ENCODE measurements at places on chromosomes 3 and 15. TPM values are rescaled to one million over a fixed set of nuclear protein-coding genes. Genes with fewer than 3 reads are reported as not detected.

GRCh38 chr3:24519368-24520100 lies 24.9 kb upstream of the THRB start:
- no peak for DNase-seq

GRCh38 chr15:94205366-94205765 lies 26.0 kb upstream of the MCTP2 start:
- DNase-seq: no peak

- DNase-seq: no peak
These were observed 6.2 kb upstream of the IGSF10 start for GRCh38 chr3:151467069-151467468.

DNA sequence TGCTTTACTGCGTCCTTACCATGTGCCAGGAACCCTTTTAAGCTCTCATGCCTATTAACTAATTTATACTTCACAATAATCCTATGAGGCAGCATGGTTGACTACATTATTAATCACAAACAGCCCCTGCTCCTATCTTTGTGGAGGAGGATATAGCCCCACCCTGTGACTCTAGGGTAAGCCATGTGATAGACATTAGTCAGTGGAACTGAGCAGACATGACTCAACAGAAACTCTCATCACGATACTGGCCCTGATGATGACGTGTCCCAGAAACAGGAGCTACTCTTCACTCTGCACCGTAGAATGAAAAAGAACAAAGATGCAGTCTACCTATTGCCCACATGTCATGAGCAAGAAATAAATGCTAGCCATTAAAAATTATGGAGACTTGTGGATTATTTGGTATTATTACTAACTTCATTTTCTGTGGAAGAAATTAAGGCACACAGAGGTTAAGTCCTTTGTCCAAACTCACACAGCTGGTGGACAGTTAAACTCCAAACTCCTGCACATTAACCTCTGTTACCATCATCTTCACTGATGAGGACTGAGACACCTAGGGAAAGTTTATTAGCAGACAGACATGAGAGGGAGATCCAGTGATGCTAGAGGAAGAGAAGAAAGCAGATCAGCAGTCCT lies 51.2 kb downstream of the CFAP20DC start:
- peak; percentile 97 for DNase-seq

DNA sequence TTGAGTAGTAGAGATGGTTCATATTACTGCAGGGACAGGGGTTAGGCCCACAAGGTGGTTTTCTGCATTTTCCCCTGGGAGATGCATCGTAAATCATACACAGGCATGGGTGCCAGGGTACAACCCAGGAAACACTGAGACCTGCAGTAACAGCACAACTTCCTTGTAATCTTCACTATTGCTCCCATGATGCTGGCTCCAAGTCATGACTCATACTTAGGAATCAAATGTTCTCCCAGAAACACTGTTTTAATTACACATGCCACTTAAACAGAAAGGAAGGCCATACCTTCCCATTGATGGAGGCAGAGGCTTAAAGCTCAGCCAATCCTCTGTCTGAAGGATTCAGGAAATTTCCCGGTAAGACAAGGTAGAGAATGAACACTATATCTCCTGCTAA lies 106.5 kb downstream of the ERC2 start:
- DNase-seq: no peak

COL6A6 gene
- polyA plus RNA-seq: not detected

DNA sequence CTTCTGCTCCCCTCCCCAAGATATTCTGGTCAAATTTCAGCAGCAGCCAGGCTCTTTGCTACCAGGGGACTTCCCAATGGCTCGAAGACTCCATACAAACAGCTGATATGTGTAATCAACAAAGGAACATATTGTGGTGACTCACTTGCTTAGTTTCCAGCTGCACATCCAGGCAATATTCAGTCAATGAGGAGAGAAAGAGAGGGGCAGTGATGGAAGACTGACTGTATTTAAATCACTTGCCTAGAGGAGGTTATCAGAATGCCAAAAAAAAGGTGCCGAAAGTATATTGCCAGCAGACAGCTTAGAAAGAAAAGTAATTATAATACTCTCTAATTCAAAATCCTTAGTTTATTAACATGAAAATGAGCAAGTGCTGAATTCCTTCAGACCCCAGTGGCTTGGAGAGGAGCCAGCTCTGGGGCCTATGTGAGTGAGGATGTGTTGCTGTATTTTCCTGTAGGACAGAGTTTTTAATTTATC lies 236.5 kb downstream of the LRTM1 start:
- DNase-seq: no peak

PHLDB2 gene
- polyA plus RNA-seq: 74.2 TPM

DNA sequence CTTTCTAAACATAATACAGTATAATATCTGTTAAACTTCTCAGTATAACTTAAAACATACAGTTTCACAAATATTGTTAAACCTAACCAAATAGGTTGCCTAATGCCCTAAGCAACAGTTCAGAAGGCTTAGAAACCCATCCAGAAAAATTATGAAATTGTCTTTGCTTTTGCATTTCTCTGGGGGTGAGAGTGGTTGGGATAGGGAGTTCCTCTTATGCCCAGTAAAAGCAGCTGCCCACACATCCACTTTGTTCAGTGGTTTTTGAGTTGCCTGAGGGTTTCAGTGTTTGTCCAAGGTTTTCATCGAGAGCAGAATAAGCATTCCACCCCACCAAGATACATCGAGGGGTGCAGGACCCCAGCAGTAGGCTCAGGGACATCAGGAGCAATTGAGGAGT lies 179.4 kb downstream of the CDIN1 start:
- no peak for DNase-seq

DNA sequence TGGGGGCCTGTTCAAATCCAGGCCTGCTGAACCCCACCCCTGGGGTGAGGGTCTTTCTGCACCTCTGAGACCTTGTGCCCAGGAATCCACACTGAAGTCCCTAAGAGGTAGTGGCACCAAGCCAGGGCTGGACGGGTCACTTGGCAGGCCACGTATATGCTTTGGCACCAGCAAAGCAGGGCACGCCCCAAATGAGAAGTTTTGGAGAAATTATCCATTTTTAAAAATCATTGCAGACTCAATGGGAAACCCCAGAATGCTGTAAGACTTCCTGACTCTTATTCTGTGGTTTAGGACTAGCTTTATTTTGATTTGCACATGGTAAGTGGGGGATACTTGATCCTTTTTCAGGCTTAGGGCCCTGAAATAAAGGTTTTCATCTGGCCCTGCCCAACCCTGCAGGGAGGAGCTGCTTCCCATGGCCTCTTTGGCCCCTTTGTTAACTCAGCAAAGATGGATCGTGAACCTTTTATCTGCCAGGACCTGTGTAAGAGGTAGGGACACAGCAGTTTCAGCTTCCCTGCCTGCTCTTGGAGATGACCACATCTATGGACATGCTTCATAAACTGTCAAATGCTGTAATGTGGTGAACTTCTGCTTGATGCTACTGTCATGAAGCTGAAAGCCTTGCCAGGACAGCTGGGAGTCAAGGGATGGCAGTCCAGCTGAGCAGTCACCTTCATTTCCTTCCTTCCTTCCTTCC lies 88.0 kb downstream of the HMG20A start:
- DNase-seq: no peak

C2CD4A gene
- polyA plus RNA-seq: not detected

SYNPR gene
- polyA plus RNA-seq: not detected
